ENCODE measurements at places on chromosomes 1 and 21. TPM values are rescaled to one million over a fixed set of nuclear protein-coding genes. Genes with fewer than 3 reads are reported as not detected.

The TAF5L gene
- 8.5 TPM for total RNA-seq

The DISC1 gene
- 1.8 TPM for total RNA-seq

DNA sequence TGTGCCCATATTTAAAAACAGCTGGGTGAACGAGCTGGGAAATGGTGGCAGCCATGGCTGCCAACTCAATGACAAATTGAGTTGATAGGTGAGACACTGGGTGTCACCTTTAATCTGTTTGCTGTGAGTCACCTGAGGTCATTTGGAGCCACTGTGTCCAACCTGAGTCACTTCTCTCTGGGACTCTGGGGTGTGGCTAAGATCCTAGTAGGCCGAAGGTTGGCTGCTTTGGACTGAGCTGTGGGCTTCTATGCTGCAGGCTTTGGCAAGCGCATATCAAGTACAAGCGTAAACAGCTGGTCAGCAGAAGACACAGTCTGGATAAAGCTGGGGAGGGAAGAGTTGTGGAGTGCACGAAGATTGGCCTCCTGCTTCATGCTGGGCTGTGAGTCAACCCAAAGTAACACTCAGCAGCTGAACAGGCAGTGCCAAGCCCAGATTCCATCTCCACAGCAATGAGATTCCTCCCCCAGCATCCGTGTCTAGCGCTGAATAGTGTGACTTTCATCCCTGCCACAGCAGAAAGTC is 24.0 kb downstream of the TEX35 start:
- H3K27ac ChIP-seq, result no peak overlapping the region
- no peaks in the 10 kb centered on the region for H3K36me3 ChIP-seq
- no peak for DNase-seq
- H3K4me1 ChIP-seq, result no peaks in the 10 kb centered on the region

DNA sequence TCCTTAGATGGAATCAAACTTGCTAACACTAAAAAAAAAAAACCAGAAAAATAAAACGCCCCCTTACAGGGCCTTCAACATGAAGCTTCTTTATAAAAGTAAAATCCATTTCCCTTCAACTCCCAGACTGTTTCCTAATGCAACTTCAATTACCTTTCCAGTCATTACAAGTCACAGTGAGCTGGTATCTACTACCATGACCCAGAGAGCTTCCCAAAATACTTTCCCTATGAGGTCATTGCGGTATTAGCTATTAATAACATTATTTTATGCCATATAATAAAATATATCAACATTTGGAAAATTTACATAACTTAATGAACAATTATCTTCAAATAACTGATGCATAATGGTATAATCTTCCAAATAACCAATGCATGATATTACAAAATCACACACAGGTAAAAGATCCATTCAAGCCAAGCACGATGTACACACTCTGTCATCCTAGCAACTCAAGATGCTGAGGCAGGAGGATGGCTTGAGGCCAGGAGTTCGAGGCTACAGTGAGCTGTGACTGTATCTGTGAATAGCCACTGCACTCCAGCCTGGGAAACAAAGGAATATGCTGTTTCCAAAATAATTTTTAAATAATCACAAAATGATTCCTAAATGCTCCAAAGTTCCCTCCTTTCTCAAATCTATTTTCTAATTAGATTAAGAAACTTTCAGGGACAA is 24.1 kb downstream of the EIF4G3 start:
- H3K27me3 ChIP-seq, result no peaks in the 10 kb centered on the region
- H3K36me3 ChIP-seq, result peaks cover 5% of the 10 kb centered on the region
- no peak for DNase-seq
- H3K4me1 ChIP-seq, result no peaks in the 10 kb centered on the region
